T1000 (cell line): ENCODE measurements at places on chromosomes 13 and 19.

DNA sequence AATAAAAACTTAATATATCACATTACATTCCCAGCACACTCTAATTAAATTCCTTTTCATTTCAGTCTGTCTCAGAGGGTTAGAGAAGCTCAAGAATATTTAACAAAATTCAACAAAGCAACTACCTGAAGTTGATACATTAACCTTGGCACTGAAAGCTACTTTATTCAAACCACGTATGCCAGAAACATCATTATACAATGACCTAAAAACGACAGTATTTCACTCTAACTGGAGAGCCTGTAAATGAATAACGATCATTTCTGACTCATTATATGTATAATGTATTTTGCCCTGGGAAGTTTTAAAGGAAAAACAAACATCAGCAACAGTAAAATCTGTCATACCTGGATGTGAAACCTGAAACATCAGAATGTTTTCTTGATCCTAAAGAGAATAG, 270.1 kb downstream of the SLITRK5 start:
- DNase-seq, result no peak

DNA sequence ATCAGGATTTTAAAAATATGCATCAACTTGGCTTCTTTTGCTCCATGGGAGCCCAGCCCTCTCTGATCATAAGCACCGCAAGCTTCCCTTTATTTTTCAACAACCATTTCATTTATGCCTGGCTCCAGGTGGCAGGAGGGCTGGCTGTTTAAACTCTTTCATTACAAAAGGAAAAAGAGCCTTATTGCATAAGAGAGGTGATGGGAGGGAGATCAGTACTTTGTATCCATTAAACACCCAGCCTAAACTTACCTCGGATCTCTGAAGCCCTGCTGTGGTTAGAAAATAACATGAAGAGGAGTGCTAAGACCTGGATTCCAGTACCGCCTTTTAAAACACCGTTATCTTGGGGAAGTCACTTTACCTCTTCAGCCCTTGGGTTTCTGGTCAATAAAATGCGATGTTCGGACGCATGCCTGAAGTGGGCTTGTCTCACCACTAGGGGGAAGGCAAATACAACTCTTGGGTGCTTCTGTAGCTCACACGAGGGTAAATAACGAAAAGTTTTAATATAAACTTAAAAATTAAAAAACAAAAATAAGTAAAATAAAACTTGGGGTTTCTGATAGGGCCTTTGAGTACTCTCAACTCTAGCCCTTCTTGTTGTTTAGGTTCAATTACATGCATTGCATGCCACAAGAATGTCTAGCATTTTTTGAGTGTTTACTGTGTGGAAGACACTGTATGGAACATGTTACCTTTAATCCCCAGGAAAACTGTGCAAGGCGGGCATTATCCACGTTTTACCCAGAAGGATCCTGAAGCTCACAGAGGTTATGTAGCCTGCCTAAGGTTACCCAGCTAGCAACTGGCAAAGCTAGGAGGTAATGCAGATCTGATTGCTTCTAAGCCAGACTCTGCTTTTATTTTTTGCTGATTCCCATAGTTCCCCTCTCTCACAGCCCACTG, 240.3 kb downstream of the LMO7 start:
- DNase-seq, result no peak

DNA sequence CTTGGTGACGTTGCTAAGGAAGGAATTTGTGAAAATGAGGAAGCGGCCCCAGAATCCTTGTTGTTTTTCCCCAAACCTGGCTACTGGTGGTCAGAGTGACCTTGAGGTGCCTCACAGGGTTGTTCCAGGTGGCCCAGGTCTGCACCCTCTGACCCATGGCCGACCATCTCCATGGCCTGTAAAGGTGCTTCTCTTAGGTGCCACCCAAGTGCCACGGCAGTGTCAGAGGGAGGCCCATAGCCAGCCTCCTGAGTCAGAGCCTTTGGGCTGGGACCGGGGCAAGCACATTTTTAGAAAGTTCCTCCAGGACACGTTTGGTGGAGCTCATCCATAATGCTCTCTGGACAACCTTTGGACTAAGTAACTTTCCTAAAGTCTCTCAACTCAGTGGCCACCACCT, 83.9 kb upstream of the IRS2 start:
- no peak for DNase-seq

GRCh38 chr13:75762076-75762937, 126.2 kb downstream of the LMO7 start:
- no peak for DNase-seq

- DNase-seq, result no peak
Observed at GRCh38 chr13:79778741-79779460, 297.9 kb downstream of the NDFIP2 start.

- DNase-seq, result no peak
Observed at GRCh38 chr13:45544520-45544919, 71.0 kb downstream of the ERICH6B start.

GRCh38 chr13:84744203-84744602, 861.9 kb upstream of the SLITRK1 start:
- DNase-seq, result no peak

GRCh38 chr13:113078902-113079780, 26.4 kb upstream of the F7 start:
- no peak for DNase-seq

GRCh38 chr13:24709186-24709913, 29.1 kb downstream of the ATP12A start:
- no peak for DNase-seq

DNA sequence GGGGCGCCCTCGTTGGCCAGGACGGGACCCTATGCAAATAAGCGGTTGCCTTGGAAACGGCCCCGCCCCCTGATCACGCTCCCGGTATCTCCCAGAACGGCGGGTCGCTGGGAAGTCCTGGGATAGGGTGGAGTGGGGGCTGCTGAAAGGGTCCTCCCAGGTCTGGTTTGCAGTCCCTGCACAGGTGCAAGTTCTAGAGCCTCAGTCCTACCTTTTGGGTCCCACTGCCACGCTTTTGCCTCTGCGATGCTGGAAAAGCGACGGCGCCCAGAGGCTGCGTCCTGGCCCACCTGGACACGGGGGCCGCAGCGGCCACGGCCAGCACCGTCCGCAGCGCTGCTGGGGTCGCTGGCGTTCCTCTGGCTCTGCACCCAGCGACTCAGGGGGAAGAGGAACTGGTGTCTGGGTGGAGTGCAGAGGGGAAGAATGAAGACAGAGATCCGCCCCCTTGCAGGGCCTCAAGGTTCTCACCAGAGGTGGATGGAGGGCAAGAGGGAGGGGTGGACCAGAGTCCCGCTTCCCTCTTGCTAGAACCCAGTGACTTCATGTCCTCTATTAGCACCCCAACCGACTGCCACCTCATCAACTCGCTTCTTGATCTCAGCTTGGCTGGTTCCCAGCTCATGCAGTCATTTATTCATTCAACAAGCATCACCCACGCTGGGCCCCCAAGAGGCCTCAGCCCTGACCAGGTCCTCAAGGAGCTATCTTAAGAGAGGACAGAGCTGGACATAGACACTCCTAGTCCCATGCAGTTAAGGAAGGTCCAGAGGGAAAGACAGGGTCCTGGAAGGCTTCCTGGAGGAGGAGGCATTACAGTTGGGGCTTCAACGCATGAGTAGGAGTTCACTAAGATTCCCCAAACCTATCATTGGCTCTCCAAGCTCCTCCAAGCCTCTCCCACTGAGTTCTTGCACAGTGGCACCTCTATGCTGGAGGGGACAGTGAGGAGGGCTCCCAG, at the start of gene LRRC25:
LRRC25 (minus strand) TSS at position 381 of the 961 bp plus-strand sequence. CDS start 659 bp downstream, outside the sequence.
- no peak for DNase-seq

GRCh38 chr19:5139583-5140325, 170.8 kb downstream of the KDM4B start:
- DNase-seq, result no peak

DNA sequence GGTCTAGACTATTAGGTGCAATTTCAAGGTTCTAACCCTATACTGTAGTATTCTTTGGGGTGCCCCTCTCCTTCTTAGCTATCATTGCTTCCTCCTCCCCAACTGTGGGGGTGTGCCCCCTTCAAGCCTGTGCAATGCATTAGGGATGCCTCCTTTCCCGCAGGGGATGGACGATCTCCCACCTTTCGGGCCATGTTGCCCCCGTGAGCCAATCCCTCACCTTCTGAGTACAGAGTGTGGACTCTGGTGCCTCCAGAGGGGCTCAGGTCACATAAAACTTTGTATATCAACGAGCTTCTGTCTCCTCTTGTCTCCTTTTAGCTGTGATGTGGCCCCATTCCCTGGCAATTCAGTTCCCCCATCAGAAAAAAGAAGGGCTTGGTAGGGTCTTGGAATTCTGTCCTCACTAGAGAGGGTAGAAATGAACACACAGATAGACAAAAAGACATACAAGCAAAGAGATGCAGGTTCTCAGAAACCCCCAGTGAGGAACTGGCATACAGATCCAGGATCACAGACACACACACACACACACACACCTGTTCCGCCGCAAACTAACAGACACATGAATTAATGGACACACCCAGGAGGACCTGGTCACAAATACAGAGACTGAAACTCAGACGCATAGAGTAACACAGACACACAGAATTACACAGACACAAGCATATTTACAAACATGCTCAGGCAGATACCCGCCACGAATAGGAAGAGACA, 2.5 kb upstream of the HNRNPUL1 start:
- no peak for DNase-seq

DNA sequence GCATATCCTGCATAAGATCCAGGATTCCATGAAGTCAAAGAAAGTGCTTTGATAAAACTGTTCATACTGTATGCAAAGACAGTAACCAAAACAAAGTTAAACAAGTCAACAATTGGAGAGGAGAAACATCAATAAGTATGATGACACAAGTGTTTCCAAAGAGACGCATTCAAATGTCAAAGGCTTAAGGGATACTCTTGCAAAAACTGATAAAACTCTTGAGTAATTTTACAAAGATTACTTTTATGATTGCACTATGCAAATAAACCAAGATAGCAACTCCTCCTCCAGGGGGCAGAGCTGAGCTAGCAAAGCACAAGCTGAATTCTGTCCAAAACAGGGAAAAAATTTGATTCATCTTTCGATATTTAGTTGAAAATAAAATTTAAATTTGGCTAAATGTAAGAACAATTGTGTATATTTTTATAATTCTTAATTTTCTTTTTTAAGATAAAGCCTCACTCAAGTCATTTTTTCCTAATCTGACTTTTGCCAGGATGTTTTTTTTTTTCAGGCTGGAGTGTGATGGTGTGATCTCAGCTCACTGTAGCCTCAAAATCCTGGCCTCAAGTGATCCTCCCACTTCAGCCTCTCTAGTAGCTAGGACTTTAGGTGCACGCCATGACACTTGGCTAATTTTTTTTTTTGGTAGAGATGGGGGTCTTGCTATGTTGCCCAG, 84.0 kb downstream of the MZT1 start:
- DNase-seq, result no peak

DNA sequence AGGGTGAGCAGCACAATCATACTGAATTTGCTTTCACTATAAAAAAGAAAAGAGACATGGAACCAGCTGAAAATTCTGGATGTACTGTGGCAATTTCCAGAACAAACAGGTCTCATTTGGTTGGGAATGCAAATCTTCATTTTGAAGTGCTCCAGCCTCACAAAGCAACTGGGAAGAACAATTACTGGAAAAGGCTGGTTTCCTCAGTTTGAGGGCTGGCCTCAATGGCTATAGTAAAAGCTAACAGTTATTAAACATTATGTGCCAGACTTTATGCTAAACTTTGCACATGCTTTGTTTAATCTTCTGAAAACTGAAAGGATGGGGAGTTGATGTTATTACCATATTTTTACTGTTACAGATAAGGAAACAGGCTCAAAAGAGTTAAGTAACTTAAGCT, 3.0 kb downstream of the OBI1 start:
- no peak for DNase-seq

DNA sequence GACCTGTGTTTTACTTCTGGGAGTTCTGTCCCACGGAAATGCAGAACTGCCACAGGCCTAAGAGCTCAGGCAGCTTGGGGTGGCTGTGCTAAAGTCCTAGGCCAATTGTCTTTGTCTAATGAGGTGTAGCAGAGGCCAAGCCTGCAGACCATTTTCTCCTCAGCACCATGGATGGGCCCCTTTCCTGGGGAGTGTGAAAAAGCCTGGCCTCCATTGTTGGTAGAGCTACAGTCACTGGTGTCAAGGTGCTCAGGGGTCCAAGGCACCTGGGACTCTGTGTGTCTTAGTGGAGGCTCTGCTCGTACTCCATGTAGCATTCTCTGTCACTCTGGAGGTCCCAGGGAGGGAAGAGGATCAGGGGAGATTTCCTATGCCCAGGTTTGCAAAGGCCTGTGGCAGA, 329.6 kb downstream of the SLITRK5 start:
- no peak for DNase-seq

GRCh38 chr13:66553391-66553790, 676.7 kb downstream of the PCDH9 start:
- DNase-seq, result no peak

- DNase-seq, result no peak
Observed at GRCh38 chr13:37136187-37136586, 30.7 kb upstream of the CSNK1A1L start.

DNA sequence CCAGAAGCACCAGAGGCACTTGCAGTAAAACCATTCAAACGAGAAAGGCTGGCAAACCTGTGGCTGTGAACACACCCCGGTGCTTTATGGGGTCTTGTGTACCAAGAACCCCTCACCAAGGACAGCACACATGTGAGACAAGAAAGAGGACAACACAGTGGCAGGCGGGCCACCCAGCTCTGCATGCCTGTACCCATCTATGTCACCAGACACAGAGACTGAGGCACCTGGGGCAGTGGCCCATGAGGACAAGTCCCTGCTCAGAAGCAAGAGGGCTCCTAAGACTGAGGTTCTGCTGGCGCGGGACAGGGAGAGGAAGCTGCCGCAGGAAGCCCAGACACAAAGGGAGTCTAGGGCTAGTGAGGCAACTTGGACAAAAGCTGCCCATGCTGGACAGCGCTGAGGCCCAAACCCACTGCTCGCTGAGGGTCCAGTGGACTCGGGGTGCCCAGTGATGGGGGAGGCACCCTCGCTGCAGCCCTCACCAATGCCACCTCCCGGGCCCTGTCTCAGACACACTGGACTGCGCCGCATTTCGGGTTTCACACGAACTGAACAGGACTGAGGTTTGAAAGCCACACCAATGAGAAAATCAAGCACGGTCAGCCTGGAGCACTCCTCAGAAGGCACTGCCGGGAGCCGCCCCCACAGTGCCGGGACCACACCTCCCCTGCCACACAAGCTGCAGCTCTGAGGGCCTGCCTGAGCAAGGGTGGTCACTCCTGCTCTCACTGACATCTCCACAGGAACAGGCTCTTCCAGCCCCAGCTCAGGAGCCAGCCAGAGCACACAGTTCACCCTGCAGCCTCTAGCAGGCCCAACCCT, 232.7 kb downstream of the TUBA3C start:
- DNase-seq, result no peak

DNA sequence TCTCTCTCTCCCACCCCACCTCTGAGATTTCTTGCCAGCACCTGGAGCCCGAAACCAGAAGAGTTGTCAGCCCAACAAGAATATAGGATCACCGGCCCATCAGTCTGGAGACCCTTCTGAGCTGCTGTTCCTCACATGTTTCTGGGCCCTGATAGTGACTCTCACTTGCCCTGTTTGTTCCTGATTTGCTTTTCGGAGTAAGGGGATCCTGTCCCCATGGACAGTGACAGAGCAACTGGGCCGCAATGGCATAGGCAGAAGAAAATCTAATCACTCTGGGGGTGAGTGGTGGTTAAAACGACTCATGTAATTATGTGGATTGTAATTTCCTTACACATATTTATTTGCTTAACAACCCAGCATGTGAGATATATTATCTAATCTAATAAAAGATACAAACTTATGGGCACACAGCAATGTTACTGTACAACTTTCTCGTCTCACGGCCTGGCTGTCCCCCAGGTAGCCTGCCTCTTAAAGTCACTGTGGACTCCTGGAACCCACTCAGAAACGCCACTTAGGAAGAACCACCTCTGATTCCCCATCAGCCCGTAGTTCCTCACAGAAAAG, 663 bp upstream of the SMAD9 start:
- DNase-seq, result no peak

GRCh38 chr19:49677901-49678674, 1.0 kb downstream of the PRMT1 start:
- peak; percentile 48 for DNase-seq
